Fibroblast of villous mesenchyme (primary cell): ENCODE measurements at places on chromosomes 11 and 22. TPM values are rescaled to one million over a fixed set of nuclear protein-coding genes. Genes with fewer than 3 reads are reported as not detected.
A peak's percentile ranks its signal among the peaks of the same experiment; 100 is the strongest.

DNA sequence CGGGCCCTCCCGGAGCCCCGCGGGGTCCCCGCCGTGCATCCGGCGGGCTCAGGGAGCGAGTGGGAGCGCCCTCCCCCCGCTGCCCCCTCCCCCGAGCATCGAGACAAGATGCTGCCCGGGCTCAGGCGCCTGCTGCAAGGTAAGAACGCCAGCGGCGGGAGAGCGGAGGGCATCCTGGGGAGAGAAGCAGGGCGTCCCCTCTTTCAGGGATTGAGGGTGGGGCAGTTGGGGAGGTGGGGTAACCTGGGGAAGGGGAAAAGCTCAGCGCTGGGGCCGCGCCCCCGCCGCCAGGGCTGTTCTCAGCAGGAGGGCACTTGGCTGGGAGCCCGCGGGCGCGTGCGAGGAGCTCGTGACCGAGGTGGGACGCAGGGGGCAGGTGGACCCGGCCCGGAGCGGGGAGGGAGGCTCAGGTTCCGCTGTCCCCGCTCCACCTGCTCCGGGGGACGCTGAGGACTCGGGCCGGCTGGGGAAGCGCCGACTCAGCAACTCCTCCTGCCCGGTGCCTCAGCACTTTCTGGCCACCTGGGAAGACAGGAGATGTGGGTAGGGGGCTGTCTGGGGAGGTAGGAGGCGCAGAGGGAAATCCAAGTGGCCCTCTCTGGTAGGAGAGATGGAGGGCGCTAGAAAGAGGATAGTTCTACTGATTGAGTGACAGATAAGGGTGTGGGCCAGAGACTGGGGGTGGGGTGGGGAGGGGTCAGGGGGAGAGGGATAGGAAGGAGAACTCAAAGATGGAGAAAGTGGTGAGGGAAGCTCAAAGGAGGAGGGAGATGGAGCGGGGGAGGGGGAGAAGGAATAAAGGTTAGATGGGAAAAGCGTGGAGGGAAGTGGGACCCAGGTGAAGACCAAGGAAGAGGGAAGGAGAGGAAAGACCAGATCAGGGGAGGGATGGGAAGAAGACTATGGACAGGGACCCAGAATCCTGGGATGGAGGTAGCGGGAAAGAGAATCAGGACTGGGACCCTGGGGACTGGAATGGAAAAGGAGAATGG, 726 bp downstream of the RTN4RL2 start:
- DNase-seq, result no peak

DNA sequence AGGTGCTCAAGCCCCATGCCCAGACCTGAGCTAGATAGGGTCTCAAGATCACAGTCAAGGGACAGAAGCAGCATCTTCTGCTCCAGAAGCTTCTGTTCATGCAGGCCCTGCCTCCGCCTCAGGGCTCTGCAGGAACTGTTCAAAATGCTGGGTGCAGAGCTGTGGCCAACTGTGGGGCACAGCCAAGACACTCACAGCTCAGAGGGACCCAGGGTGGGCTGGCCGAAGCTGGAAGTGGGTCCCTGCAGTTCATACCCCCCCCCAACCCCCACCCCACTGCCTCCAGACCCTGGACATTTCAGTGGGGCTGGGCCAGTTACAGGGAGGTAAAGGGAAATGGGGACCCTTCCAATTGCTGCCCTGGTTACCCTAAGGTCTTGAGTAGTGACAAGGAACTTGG, 129.0 kb downstream of the CRYBB2 start:
- no peak for DNase-seq

Gene SHANK3
- total RNA-seq, result 0.64 and 0.86 TPM in 2 replicates

- DNase-seq, result no peak
Observed at GRCh38 chr11:68934666-68935065, 31.0 kb downstream of the IGHMBP2 start.

- DNase-seq, result no peak
Observed at GRCh38 chr11:134753771-134754520, 341.9 kb upstream of the B3GAT1 start.

Gene GRM5
- under 0.01 TPM in 2 replicates for total RNA-seq

- DNase-seq, result peak; percentile 92
Observed at GRCh38 chr11:6468712-6469495, 4.8 kb downstream of the TRIM3 start.

Gene LRP4
- total RNA-seq, result 3.5 and 3.9 TPM in 2 replicates

Gene GUCY1A2
- 0.43 and 0.64 TPM in 2 replicates for total RNA-seq

DNA sequence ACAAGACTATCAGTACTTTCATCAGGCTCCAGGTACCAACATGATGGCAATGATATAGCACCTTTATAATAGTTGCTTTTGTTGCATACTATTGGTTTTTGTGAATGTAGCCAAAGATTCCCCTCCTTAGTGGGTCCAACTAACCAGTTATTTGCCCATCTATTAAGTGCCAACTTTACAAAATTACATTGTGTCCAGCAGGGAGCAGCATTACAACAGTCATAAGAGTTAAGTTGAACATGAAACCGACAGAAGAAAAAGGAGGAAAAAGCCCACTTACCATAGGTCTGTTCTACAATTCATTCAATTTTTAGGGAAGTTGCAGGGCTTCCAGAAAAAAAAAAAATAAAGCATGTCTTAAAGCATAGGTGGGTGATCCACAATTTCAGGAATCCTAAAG, 21.6 kb downstream of the IMMP1L start:
- DNase-seq, result peak; percentile 72

GRCh38 chr11:71200761-71201160, 51.6 kb downstream of the SHANK2 start:
- DNase-seq, result no peak

Gene PVALB
- not detected in 2 replicates for total RNA-seq

Gene UBQLN3
- total RNA-seq, result 0.43 TPM in 1 of 2 replicates, not detected in the other

DNA sequence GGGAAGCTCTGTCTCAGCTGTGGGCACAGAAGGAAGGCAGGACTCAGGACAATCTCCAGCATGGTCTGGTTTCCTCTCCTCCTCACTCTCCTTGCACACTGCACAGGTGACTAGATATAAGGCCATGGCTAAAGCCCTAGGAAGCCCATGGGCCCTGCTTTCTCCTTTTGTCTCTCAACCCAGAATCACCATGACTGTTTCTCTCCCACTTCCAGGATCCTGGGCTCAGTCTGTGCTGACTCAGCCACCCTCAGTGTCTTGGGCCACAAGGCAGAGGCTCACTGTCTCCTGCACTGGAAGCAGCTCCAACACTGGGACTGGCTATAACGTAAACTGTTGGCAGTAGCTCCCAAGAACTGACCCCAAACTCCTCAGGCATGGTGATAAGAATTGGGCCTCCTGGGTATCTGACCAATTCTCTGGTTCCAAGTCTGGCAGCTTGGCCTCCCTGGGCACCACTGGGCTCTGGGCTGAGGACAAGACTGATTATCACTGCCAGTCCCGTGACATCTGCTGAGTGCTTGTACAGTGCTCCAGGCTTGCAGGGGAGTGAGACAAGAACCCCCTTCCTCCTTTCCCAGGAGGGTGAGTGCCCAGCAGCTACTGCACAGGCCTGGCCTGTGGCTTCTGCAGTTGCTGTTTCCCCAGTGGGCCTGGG, 104.0 kb upstream of the TOP3B start:
- DNase-seq, result no peak

GRCh38 chr22:25492841-25493734, 71.4 kb upstream of the GRK3 start:
- no peak for DNase-seq

GRCh38 chr11:97454988-97455387, 1065.2 kb downstream of the JRKL start:
- DNase-seq, result peak; percentile 6

Gene HOATZ
- total RNA-seq, result not detected in 2 replicates

DNA sequence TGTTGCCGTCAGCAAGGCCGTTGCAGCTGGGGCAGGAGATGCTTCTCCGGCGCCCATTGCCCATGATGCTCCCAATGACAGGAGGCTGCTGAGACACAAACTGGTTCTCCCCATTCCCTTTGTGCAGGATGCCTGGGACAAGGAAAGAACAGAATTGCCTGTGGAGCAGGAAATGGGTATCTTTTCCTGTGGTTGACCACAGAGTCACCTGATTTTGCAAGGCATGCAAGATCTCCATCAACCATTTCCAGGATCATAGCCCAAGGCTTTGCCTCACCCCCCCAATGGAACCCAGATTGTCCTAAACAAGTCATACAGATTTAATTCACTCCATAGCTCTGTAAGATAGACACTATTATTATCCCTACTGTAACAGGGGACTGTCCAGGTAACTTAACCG, 148.1 kb upstream of the NARS2 start:
- no peak for DNase-seq

Gene HEPN1
- not detected in 2 replicates for total RNA-seq

Gene FREY1
- total RNA-seq, result 0.43 and 0.64 TPM in 2 replicates

Gene CRYBA4
- not detected in 2 replicates for total RNA-seq

GRCh38 chr11:36002196-36002595, 58.3 kb downstream of the LDLRAD3 start:
- DNase-seq, result no peak

- no peak for DNase-seq
Observed at GRCh38 chr22:38136607-38137006, 26.1 kb upstream of the BAIAP2L2 start.

GRCh38 chr22:28992565-28993356, 68.9 kb downstream of the C22orf31 start:
- DNase-seq, result no peak

Gene MS4A4E
- total RNA-seq, result not detected in 2 replicates

DNA sequence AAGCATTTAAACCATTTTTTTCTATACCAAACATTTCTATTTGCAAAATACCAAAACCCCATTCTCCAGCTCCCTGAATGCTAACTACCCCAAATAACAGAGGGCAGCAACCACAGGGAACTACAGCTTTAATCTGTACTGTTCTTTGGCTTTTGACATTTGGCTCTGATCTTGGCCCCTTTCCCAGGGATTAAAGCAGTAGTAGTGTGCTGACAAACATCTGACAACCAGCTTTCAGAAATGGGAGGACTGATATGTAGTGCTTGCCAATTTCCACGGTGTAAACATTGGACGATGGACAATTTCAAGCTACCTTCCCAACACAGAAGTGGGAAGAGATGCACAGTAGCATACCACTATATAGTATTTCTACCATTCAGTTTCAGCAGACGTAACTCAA, 88.4 kb upstream of the TEAD1 start:
- no peak for DNase-seq

Gene GLB1L2
- total RNA-seq, result under 0.01 TPM in 1 of 2 replicates, not detected in the other

DNA sequence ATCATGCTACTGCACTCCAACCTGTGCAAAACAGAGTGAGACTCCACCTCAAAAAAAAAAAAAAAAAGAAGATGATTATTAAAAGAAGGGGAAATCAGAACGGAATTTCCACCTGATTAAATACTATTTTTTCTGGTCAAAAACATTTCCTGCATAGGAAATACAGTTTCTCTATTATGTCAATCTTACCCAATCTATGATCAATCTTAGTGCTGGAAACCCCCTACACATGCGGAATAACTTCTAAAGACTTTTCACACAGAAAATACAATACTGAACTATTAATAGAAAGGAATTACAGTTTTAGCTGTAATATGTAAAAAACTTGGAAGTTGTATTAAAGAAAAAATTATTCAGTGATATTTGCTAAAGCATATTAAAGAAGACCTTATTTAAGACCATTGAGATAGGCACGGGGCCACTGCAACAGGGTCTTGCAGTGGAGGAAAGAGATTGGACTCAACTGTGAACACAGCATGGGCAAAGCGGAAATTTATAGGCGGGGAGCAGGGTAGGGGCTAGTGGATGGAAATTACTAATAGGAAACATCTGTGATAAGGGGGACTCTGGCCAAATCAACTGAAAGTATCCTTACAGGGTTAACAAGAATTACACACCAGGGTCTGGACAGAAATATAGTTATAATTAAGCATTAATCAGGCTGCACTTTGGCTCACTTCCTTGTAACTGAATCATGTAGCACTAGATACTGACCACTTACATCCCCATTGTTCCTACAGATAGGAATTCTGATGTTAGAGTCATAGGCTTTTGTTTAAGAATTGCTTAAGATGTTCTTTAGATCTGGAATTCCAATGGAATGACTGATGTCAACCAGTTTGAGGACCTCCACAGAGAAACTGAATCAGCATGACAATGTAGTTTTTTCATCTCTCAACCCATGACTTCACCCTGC, 411.5 kb upstream of the DDI1 start:
- peak; percentile 75 for DNase-seq

Gene DKK3
- total RNA-seq, result 316 and 338 TPM in 2 replicates
